ENCODE measurements at places on chromosomes 5 and 9.

GRCh38 chr5:123124859-123125595 is 36.0 kb downstream of the PRDM6 start:
- DNase-seq = peak; percentile 54

- no peak for DNase-seq
Measured at GRCh38 chr9:123643518-123643917, 286.4 kb downstream of the DENND1A start.

- peak; percentile 71 for DNase-seq
Measured at GRCh38 chr5:56710826-56711590, 104.3 kb upstream of the MAP3K1 start.

DNA sequence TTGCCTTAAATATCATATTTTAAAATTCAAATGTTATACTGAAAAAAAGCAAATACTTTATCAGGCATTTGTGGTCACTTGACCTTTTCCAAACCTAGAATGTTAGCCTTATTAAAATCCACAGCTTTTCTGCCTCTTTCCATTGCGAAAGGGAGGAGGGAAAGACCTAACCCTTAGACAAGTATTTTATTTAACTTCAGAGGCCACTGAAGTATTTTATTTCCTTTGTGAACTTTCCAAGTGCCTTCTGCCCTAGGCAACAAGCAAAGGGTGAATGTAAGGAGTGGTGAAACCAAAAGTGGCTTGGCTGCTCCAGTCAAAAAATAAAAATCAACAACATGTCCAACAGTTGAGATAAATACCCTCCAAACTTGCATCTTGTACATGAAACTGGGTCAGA is 376.1 kb downstream of the EFNA5 start:
- DNase-seq = no peak
